ENCODE measurements at places on chromosomes 5 and 9.

DNA sequence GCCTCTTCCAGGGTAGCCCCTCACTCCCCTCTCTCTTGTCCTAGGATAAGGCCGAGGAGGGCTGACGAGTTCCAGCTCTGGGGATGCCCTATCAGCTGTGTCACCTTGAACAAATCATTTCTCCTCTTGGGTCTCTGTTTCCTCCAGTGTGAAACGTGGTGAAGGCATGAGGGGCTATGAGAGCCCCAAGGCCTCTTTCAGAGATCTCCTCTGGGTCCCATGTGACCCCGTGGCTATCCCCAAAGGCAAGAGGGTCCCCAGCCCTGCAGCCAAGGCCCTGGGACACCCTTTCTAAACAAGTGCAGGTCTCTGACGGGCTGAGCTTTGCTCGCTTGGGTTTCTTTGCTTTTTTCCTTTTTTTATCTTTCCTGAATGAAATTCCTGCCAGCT, 25.5 kb upstream of the SPTLC1 start:
- no peak for DNase-seq

- DNase-seq = no peak
Measured at GRCh38 chr5:136143312-136143711, 10.7 kb downstream of the SMAD5 start.

GRCh38 chr9:109815366-109815947, 35.5 kb downstream of the PALM2AKAP2 start:
- no peak for DNase-seq

DNA sequence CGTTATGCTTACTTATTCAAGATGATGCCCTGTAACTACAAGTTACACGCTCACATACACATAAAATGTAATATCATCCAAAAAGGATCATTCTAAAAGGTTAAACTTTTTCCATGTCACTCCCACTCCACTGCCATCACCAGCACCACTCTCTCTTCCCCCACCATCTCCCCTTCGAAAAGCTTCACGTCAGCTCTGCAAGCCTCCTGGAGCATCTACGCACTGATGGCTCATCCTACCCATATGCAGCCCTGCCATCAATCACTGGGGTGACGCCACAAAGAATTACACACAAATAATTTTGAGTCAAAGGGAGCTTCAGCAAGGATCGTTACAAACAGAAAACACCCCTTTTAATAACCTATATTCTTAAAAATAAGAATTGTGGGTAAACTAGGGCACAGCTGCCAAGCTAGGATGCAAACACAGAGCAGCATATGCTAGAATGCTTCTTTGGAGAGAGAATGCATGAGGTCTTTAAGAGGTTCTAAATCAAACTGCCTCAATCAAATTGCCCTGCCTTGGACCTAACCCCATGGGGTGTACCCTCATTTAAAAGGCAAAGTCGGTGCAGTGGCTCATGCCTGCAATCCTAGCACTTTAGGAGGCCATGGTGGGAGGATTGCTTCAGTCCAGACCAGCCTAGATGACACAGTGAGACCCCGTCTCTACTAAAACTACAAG, 56.1 kb downstream of the SHB start:
- DNase-seq = no peak

DNA sequence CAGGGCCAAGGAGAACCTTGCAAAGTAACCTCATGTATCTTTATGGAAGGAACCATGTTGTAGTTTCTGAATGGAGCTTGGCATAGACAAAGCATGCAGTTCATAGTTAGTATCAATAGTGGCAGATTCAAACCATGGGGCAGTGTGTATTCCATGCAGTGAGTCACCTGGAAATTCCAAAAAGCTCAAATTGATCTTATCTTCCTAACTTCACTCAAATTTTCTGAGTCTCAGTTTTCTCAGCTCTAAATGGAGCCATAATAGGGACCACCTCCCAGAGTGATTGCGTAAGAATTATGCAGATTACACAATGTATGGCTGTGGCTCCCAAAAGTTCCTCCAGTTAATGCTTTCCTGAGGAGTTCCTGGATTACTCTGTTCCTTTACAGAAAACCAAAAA, 549.9 kb upstream of the KLF4 start:
- no peak for DNase-seq

GRCh38 chr5:67409126-67409777, 212.7 kb upstream of the CD180 start:
- no peak for DNase-seq

DNA sequence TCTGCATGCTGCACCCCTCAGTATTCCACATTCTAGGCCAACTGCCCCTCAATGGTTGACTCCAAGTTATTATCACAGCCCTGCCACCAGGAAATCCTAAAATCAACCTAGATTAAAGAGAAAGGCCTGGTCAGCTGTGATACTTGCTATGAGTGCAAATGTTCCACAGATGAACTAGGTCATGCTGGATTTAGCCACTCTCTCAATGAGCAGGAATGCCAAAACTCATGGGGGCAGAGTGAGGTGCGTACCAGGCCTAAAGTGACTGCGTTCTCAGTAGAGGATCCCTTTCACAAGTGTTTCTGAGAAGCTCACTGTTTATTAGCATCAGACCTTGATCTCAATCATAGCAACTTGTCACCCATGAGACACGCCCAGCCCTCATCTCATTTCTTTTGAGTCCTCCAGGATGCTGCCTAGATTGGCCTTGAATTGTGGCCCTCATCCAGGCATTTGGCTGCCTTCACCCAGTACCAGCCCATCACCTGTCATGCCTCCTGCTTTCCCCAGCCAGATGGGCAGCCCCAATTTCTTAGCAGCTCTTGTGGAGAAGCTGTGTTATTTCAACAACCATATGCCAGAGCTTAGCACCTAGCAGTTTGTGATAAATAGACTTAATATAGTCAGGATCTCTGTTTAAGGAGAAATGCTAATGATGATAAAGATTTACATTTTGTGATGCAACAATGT, 383.9 kb downstream of the CTNND2 start:
- no peak for DNase-seq

- DNase-seq = peak; percentile 73
Measured at GRCh38 chr9:136648751-136649150, 14.0 kb upstream of the EGFL7 start.

GRCh38 chr5:109668668-109669422, 20.9 kb upstream of the MAN2A1 start:
- DNase-seq = no peak

DNA sequence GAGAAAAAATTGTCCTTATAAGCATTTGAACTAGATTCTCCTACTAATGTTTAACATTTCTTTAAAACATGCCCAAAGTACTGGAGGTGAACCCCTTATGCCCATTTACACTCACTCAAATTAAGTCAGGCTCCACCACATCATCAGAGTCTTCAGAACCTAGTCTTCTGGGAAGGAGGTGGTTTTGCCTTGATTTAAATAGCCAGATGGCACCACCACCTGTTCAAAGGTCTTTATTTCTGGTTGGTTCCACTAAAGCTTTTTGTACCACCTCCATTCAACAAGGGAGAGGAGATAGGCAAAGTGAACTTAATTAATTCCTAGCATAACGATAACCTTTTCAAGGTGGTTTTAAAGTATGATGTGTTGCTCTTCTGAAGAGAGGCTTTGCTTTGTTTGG, 189.5 kb downstream of the SLF1 start:
- DNase-seq = no peak

- DNase-seq = no peak
Measured at GRCh38 chr5:102921341-102922044, 166.4 kb downstream of the PAM start.

- DNase-seq = peak; percentile 38
Measured at GRCh38 chr9:31210978-31211570, 1173.4 kb upstream of the ACO1 start.

- no peak for DNase-seq
Measured at GRCh38 chr9:82110881-82111280, 122.3 kb downstream of the SPATA31D1 start.

GRCh38 chr9:134371731-134372130, 45.5 kb downstream of the RXRA start:
- DNase-seq = peak; percentile 93

DNA sequence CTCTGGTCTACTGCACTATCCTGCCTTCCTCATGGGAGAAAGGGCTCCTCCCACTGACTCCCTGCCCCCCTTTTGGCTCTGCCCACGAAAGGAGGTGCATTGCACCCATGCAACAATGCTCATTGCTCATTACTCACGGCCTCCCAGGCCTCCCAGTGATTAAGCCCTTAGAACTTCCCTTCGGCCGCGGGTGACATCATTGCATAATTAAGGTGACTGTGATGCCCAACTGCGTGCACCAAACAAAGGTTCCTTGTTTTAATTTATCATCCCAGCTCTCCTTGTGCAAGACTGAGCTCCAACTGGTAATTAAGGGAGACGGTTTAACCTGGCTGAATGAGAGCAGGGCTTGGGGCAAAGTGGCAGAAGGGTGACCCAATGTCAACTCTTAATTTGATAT, 180.4 kb downstream of the GAS1 start:
- DNase-seq = peak; percentile 63

DNA sequence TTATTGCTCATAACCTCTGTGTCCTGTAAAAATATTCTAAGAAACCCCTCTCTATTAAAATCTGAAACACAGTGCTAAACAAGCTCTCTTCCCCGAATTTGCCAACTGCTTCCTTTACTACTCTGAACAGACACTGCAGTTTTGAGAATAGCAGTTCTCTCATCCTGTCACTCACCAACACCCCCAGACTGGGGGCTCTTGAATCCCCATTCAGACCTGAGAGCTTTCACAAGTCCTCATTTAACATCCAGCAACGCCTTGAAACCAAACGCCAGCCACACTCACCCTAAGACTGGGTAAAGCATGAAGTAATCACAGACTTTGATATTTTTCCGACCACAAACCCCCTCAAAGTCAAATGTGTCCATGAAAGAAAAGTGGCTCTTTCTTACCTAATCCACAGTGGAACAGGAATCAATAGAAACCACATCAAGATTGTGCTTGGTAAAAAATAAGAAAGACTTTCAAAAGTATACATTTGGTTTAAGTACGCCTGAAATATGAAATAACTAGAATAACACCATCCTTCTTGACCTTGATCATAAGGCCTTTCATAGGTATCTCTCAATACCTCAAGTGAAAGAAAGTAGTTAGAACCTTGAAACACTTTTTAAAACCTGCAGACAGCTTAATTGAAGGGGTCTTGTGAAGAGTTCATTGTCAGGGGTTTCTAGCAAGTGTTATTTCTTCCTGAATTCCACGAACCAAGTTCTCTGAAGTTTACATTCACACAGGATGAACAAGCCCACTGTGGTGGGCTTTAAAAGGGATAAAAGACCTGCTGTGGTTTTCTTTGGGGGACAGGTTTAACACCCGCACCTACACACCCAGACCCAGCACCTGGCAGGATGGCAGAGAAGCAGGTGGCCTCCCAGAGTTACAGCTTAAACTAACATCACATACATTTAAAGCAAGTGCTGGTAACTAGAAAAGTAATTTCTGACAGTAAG, 412.6 kb downstream of the MLLT3 start:
- no peak for DNase-seq

- no peak for DNase-seq
Measured at GRCh38 chr9:2231829-2232228, 216.7 kb downstream of the SMARCA2 start.

DNA sequence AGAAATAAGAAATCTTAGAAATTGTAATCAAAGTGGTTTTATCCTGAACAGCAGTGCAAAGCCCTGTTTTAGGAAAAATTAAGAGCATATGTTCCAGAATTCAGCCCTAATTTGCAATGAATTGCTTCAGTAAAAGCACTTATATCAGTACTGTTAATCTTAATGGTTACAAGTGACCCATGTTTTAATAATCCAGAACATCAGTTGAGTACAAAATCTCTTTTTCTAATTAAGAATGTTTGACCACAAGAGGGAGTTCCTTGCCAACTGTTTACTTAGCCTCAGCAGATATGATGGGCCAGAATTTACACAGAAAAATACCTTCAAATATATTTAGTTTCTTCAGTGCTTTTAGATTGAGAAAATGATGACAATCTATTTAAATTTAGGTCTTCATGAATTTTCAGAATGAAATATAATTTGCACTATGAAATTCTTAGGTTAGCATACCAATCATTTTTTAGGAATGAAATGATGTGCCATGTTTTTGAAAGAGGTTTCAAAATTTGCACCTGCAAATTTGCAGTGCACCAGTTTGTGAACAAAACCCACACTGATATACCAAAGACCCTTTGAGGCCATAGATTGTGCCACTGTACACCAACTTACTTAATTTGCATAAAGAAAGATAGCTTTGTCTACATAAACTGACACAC, 926.3 kb upstream of the ARRDC3 start:
- DNase-seq = no peak

DNA sequence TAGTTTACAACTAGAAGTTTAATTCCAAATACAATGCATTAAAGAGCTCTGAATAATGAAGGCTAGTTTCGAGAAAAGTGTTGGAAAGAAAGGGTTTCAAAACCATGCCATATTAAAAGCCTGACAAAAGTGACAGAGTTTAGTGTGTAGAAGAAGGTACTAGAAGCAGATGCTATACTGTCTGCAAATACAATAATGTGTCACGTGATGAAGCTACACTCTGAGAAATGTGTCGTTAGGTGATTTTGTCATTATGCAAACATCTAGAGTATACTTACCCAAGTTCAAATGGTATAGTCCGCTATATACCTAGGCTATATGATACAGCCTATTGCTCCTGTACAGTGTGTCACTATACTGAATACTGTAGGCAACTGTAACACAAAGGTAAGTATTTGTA, 494.1 kb downstream of the TLE1 start:
- no peak for DNase-seq

DNA sequence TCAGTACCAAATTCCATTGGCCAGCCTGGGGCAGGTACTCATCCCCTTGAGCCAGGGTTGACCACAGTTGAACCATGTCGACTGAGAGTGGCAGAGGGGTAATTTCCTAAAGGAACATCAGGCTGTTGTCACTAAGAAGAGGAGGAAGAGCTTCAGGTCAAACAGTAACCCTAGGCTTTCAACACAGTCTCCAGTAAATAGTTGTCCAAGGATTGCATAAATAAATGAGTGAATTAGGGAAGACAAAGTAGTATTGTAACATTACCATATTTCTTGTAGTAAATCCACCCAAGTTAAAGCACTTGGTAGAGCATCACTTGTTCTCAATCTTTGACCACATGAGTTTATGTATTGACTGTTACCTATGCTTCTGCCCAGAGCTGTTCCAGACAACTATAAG, 7.4 kb downstream of the PSAT1 start:
- no peak for DNase-seq

DNA sequence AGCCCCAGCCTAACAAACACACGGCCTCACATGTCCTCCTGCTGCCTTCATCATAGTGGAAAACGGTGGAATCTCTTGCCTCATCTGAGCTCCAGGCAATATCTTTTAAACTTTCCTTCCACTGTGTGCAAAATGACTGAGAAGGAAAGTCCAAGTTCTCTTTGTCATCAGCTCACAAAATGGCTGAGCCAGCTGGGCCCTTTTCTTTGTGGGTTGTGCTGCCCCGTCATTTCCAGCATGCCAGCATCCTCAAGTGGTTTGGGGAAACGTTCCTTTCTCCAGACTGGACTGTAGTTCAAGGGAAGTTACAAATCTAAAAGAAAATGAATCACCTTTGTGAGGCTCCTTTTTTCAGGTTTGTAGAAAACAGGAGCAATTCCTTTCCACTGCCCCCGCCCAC, 171.1 kb upstream of the FSTL4 start:
- no peak for DNase-seq

GRCh38 chr5:14971873-14972272, 100.3 kb upstream of the ANKH start:
- no peak for DNase-seq
